ENCODE measurements at places on chromosomes 1 and 21. TPM values are rescaled to one million over a fixed set of nuclear protein-coding genes. Genes with fewer than 3 reads are reported as not detected.

- DNase-seq = no peak
Measured at GRCh38 chr1:154157520-154158306, 2.8 kb upstream of the NUP210L start.

DNA sequence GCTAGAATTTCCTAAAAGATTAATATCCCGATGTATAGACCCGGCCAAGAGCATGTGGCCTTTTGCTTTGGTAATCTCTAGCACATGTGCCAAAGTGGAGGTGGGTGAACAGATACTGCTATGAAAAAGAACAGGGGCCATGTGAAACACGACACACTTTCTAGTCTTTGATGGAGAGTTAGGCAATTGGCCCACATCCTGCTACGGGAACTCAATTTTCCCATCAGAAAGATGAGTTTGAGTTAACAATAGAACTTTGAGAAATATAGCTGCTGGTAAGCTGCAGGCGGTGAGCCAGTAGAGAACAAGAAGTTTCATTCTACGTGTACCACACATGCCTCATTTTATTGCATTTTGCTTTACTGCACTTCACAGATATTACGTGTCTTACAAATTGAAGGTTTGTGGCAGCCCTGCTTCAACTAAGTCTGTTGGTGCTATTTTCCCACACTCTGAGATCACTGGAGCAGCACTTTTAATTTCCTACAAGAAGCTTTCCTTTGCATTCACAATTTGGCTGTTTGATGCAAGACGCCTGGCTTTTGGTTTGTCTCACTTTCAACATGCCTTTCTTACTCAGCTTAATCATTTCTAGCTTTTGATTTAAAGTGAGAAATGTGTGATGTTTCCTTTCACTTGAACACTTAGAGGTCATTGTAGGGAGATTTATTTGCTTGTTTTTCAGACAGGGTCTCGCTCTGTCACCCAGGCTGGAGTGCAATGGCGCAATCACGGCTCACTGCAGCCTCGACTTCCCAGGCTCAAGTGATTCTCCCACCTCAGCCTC lies 46.3 kb downstream of the HTR6 start:
- peak; percentile 17 for DNase-seq

- no peak for DNase-seq
Measured at GRCh38 chr1:4510276-4510691, 144.1 kb upstream of the AJAP1 start.

- no peak for DNase-seq
Measured at GRCh38 chr1:31409946-31410858, 2.8 kb upstream of the SERINC2 start.

GRCh38 chr1:172537827-172538391 lies 5.0 kb downstream of the SUCO start:
- DNase-seq = no peak

- no peak for DNase-seq
Measured at GRCh38 chr1:53162621-53163020, 20.2 kb upstream of the SLC1A7 start.

- DNase-seq = no peak
Measured at GRCh38 chr21:28729887-28730286, 262.8 kb downstream of the LTN1 start.

DNA sequence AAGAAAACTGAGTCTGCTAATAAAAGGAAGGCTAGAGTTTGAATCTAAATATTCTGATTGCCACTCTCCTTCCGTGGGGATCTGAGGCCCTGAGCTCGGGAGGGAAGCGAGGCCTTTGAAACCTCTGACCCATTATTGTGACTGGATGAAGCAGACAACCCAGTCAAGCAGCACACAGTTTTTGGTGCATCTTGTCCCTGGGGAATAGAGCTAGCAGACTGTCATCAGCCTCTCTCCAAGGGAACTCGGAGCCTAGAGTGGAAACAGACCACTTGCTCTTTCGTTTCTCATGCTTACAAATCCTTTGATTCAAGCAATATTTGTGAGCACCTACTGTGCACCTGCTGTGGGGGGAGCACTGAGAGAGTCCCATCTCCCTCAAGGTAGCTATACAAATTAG lies 133.2 kb upstream of the KLHDC7A start:
- no peak for DNase-seq

- DNase-seq = no peak
Measured at GRCh38 chr1:172813330-172813729, 154.4 kb downstream of the FASLG start.

DNA sequence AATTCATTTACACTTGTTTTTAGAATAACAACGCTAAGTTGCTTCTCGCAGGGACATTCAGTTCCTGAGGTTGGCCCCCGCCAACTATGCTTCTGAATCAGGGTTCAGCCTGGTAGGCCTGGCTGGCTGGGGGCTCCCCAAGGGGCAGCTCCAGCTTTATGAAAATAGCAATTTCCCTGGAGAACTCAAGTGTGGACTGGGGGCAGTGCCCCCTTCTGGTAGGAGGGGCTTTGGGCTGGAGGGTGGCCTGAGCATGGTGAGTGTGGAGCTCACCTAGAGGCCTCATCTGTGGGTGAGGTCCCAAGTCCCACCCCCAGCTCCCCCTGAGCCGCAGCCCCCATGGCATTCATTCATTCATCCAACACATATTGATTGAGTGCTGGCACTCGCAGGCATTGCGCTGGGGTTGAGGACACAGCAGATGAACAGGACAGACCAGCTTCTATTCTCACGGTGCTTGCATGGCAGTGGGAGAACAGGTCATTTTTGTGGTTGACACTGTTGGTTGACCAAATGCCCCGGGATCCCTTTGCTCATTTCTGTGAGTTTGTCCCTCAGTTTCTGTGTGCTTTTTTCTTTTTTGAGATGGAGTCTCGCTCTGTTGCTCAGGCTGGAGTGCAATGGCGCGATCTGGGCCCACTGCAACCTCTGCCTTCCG lies 79.2 kb downstream of the UBIAD1 start:
- no peak for DNase-seq

GRCh38 chr1:150564051-150564991 lies 15.1 kb downstream of the MCL1 start:
- no peak for DNase-seq

GRCh38 chr1:242004751-242005495 lies 6.0 kb upstream of the MAP1LC3C start:
- no peak for DNase-seq

- DNase-seq = no peak
Measured at GRCh38 chr1:57403201-57403600, 20.7 kb downstream of the DAB1 start.

DNA sequence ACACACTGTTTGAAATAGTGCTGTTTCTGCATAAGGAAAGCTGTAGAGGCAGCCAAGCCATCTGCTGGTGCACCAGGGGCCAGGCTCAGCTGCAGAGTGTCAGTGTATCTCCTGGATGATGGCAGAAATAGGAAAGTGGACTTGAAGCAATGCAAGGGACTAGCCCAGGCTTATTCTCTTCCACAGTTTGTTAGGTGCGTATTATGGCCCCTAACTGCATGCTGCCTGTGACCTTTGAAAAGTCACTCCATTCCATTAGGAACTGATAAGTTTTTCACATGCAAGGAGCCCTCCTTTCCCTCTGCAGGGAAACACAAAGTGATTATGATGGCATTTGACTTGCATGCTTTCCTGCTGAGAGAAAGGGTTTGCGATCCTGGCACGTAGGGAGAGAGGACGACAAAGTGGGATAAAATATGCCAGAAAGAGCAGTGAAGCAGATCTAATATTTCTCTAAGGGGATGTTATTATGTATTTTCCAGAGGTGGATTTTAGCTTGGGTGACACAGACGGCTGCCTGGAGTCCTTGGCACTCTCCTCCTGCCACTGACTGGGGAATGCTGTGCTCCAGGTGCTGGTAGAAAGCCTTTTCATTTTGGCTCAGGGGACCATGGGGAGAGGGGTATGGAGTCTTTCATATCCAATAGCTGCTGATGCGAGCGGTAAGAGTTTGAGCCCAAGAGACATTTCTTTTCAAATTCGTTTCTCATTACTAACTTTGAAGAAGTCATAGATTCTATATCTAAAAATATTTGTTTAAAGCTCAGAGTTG lies 402.1 kb upstream of the B3GALT2 start:
- DNase-seq = peak; percentile 65

DNA sequence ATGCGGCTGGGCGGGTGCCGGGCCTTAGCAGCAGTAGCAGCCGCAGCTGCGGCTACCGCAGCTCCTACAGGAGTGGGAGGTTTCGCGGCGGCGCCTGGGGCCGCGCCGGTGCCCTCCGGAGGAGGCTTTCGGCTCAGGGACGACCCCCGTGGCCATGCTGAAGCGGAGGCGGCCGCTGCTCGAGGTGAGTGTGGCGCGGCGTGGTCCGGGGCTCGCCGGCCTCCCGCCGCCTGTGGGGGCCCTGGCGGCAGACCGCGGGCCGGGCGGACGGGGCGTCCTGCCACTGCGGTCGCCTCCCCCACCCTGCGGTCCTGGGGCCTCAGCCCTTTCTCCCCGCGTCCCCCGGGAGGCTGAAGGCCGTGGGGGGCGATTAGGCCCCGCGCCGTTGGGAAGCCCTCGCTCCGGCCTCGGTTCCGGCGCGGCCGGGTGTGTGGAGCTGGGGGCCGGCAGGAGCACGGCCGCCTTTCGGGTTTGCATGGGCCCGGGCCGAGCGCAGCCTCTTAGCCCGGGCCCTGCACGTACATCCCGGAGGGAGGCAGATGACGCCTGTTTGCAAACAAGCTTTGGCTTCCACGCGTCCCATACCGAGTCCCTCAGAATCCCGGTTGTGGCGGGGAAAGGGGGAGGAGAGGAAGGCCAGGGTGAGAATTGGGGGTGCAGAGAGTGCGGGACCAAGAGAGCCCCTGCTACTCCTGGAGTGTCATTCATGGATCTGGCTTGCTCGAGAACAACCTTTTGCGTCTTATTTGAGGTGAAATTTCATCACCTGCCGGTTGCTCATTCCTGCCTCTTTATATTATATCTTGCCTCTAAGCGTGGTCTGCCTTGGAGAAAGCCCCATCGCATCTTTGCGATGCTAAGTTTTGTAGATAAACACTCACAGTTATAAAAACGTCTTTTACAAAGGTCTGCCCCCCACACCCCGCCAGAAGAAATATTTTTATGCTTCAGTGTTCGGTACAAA lies 613 bp downstream of the ZFYVE9 start:
- DNase-seq = peak; percentile 75

DNA sequence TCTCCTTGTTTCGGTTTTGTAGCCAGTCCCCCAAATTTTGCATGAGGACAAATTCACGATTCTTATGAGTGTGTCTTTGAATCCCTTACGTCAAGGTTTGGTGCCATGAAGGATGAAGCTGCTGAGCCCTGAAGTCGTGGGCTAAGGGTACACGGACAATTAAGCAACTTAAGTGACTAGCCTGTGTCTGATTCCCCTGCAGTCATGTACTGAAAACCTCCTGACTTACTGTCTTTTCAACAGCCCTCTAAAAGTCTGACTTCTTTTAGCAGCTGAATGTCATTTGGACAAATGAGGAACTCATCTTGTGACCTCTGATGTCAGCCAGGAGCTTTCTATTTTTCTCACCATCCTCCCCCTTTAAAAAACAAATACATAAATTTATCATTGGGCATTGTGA lies 27.1 kb upstream of the C1orf105 start:
- no peak for DNase-seq

- DNase-seq = no peak
Measured at GRCh38 chr21:44067011-44067839, 40.0 kb upstream of the PWP2 start.

- DNase-seq = peak; percentile 73
Measured at GRCh38 chr1:234154320-234155251, 218.7 kb upstream of the COA6 start.

- DNase-seq = no peak
Measured at GRCh38 chr1:51241119-51241518, 5.0 kb downstream of the RNF11 start.

- DNase-seq = no peak
Measured at GRCh38 chr1:5526385-5526750, 465.9 kb downstream of the NPHP4 start.

DNA sequence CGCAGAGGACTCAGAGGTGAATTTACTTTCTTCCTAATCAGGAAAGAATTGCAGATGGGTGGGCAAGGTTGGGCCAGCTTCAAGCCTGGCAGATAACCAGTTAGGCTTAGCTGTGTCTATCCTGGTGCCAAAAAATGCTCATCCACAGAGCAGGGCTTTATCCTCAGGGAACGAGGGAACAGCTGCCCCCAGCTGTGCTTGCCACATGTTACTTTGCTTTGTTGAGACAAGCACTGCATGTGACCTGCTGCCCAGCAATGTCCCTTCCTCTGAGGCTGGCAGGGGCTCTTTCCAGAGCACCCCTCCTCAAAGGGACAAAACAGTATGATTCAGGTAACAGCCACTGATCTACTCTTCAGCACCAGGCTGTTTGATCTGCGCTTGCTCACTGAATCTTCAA lies 505.1 kb upstream of the USP24 start:
- DNase-seq = no peak

DNA sequence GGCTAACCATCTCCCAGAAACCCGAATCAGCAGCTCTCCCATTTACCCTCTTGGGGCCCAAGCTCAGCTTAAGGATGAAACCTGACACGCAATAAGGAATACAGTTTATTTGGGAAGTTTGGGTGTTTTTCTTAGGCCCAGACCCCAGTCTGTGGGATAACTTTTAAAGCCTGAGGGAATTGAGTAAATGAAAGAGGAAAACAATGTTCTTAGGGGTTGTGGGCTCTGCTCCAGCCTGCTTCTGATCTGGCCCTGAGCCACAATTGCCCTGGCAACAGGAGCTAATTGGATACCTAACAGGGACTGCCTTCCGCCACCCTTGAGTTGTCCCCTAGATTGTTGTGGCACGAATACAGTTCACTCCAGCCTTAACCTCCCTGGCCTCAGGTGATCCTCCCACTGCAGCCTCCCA lies 20.1 kb downstream of the DYRK3 start:
- DNase-seq = peak; percentile 35

DNA sequence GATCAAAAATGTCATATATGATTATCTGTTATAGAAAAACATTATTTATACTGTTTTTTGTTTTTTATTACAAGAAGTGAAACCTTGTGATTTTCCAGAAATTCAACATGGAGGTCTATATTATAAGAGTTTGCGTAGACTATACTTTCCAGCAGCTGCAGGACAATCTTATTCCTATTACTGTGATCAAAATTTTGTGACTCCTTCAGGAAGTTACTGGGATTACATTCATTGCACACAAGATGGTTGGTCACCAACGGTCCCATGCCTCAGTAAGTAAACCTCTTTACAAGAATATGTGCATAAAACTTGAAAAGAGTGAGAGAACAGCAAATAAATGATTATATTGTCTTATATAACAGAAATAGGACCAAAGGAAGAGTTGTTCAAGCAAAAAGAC lies 14.5 kb downstream of the CFHR4 start:
- DNase-seq = no peak

- DNase-seq = no peak
Measured at GRCh38 chr1:186760446-186760845, 68.3 kb upstream of the PLA2G4A start.

- peak; percentile 30 for DNase-seq
Measured at GRCh38 chr1:228306275-228307217, 98.7 kb downstream of the OBSCN start.

The ASTN1 gene
- polyA plus RNA-seq = 14.5 TPM

The XCL2 gene
- polyA plus RNA-seq = not detected

The LMOD1 gene
- 4.2 TPM for polyA plus RNA-seq

The SLC44A3 gene
- 3.9 TPM for polyA plus RNA-seq

The C1orf87 gene
- polyA plus RNA-seq = not detected

The TMPRSS3 gene
- 139 TPM for polyA plus RNA-seq

The KIF17 gene
- polyA plus RNA-seq = 12.0 TPM

The ACTL8 gene
- not detected for polyA plus RNA-seq
